ENCODE measurements at places on chromosomes 3 and 15. TPM values are rescaled to one million over a fixed set of nuclear protein-coding genes. Genes with fewer than 3 reads are reported as not detected.
A peak's percentile ranks its signal among the peaks of the same experiment; 100 is the strongest.

SYNPR gene
- total RNA-seq, result not detected

DNA sequence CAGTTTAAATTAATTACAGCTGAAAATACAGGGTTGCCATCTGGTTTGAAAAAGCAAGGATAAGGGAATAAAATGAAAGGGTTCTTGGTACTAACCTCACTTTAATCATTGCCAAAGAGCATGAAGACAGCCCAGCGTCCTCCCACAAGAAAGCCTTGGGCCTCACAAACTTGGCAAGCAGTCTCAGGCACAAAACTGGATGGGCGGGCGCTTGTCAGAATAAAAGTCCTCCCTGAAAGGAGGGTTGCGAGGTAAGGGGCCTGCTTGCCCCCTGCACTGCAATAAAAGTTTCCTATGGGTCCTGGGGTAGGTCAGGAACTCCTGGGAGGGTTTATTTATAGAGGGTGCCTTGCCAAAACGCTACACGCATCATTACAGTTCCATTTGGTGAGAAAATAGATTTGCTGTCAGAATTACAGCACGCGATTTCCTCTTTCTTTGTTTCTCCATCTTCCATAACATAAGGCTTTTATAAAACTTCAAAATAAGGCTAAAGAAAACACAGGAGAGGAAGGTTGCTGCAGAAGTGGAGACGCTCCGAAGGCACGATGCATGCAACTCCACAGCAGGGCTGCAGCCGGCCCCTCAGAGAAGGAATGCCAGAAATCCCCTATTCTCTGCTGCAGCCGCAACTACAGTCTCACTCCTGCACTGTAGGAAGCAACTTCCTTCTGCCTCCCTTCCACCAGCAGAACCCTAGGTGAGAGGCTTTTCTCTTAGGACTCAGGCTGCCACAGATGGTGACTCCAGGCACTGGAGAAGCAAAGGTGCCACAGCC, 61.3 kb downstream of the VGLL4 start:
- peak; percentile 71 for DNase-seq

CTSH gene
- 415 TPM for total RNA-seq

- DNase-seq, result no peak
Observed at GRCh38 chr3:73470860-73471259, 153.9 kb downstream of the PDZRN3 start.

B3GALNT1 gene
- 14.0 TPM for total RNA-seq

DNA sequence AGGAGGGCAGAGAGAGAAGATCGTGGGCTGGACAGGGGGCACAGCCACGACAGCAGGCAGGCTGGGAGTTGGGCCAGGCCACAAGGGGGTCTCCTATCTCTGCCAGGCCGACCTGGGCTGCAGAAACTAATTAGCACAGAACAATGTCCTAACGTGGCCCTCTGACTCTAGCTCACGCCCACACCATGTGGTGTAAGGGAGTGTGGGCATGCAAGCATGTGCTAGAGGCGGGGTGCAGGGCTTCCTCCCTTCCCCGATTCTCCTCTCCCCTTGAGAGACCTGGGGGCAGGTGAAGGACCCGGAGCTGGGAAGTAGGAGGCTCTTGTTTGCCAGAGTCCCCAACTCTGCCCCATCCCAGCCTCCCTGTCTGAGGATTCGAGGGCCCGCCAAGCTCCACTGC, 65.5 kb downstream of the LINGO1 start:
- no peak for DNase-seq

DUOXA1 gene
- 38.8 TPM for total RNA-seq

SPINK8 gene
- not detected for total RNA-seq

ARNT2 gene
- total RNA-seq, result 43.7 TPM

GRCh38 chr15:42890161-42890913, 30.2 kb downstream of the TTBK2 start:
- no peak for DNase-seq

DNA sequence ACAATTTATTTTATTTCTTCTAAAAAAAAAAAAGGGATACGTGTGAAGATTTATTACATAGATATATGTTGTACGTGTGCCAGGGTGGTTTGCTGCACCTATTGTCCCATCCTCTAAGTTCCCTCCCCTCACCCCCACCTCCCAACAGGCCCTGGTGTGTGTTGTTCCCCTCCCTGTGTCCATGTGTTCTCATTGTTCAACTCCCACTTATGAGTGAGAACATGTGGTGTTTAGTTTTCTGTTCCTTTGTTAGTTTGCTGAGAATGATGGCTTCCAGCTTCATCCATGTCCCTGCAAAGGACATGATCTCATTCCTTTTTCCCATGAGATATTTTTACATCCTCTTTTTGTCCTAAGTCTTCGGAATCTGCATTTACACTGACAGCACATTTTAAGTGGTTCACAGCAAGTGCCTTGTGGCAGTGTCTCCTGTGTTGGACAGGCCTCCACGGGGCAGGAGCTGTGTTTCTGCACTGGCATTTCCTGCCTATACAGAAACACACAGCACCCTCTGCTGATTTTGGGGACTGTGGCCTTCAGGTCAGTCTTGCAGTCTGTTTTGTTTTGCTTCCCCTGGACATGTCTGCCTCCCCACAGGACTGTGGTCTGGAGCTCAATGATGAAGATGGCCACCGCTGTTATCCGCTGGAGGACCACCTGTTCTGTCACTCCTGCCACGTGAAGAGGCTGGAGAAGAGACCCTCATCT, 12.7 kb upstream of the SACM1L start:
- DNase-seq, result no peak

- no peak for DNase-seq
Observed at GRCh38 chr15:36965570-36966342, 134.6 kb downstream of the MEIS2 start.

- DNase-seq, result no peak
Observed at GRCh38 chr15:38406436-38406835, 47.5 kb upstream of the FAM98B start.

GRCh38 chr3:119562307-119562961, 3.0 kb upstream of the CD80 start:
- no peak for DNase-seq

DNA sequence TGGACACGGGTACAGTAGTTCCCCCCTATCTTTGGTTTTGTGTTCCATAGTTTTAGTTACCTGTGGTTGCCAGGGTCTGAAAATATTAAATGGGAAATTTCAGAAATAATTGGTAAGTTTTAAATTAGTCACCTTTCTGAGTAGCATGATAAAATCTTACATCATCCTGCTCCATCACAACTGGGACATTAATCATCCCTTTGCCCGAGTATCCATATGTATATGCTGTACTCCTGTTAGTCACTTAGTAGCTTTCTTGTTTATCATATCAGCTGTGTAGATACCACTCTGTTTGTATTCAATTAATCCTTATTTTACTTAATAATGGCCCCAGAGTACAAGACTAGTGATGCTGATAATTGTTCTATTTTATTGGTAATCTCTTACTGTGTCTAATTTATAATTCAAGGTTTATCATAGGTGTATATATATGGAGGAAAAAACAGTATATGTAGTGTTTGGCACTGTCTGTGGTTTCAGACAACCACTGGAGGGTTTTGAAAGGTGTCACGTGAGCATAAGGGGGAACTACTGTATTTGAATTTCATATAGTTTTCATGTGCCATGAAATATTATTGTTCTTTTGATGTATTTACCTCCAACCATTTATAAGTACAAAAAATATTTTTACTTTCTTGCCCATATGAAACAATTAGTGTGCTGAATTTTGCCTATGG, 41.4 kb downstream of the CTDSPL2 start:
- DNase-seq, result no peak

DNA sequence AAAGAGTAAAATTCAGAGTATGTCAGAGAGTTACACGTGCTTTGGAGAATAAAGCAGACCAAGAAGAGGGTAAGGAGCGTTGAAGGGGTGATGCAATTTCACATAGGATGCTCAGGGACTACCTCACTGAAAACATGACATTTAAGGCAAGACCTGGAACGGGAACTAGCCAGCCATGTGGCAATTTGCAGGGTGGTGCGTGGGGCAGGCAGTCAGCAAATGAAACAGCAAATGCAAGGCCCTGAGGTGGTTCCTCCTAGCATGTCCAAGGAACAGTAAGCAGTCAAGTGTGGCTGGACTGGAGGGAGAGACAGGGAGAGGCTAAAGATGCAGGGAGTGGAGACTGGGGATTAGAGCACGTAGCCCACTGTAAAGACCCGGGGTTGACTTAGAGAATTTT, 146.1 kb upstream of the LPP start:
- DNase-seq, result no peak

GRCh38 chr3:71724584-71725270, 475 bp downstream of the EIF4E3 start:
- peak; percentile 7 for DNase-seq

CAPN3 gene
- 5.3 TPM for total RNA-seq

- no peak for DNase-seq
Observed at GRCh38 chr3:126672340-126672739, 17.4 kb upstream of the TXNRD3 start.

- DNase-seq, result no peak
Observed at GRCh38 chr15:64836023-64836536, 5.6 kb upstream of the PLEKHO2 start.

- DNase-seq, result no peak
Observed at GRCh38 chr3:46482632-46483350, 15.0 kb upstream of the RTP3 start.

TM6SF1 gene
- total RNA-seq, result 4.7 TPM

- DNase-seq, result no peak
Observed at GRCh38 chr3:101464235-101464634, 48.8 kb downstream of the SENP7 start.

TMEM266 gene
- 6.0 TPM for total RNA-seq

PLSCR5 gene
- not detected for total RNA-seq

GRCh38 chr3:12477256-12477655, 7.0 kb upstream of the TSEN2 start:
- DNase-seq, result no peak

DNA sequence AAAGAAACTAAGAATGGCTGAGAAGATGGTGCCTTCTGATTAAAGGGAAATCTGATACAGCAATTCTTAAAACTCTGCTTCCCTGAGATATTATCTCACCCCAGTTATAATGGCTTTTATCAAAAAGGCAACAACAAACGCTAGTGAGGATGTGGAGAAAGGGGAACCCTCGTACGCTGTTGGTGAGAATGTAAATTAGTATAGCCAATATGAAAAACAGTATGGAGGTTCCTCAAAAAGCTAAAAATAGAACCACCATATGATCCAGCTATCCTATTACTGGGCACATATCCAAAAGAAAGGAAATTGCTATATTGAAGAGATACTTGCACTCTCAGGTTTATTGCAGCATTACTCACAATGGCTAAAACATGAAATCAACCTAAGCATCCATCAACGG, 65.1 kb downstream of the GOLIM4 start:
- no peak for DNase-seq

DNA sequence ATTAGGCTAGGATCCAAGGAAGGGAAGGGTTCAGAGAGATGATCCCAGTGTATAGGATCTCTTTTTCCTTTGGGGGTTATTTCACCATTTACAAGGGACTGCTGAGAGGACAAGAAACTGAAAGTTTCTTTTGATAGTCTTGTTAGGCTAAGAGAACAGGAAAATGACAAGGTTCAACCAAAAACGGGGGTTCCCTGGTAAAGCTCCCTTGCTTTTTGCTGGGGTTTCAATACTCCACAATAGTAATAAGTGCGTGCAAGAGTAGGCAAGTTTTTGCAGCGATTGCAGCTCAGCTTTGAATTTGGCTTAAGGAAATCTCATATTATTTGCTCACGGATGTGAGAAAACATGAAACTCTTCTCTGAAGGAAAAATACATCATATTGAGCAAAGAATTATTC, 18.8 kb upstream of the SUSD5 start:
- no peak for DNase-seq

DNA sequence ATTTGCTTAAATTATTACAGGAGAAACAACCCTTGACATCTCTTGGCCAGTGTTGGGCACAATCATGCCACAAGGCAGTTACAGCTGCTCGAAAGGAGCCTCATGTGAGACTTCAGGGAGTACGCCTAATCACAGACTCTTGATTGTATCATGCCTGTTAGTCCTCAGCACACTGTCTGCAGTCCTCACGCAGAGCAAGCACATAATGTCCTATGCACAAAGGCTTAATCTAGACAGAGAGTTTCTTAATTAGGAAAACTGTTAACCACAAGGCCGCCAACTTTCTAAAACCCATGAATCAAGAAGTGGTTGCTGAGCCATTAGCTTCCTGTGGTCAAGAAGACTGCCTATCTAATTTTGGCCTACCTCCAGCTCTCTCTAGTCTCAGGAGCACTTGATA, 172.0 kb downstream of the UNC13C start:
- no peak for DNase-seq

DNA sequence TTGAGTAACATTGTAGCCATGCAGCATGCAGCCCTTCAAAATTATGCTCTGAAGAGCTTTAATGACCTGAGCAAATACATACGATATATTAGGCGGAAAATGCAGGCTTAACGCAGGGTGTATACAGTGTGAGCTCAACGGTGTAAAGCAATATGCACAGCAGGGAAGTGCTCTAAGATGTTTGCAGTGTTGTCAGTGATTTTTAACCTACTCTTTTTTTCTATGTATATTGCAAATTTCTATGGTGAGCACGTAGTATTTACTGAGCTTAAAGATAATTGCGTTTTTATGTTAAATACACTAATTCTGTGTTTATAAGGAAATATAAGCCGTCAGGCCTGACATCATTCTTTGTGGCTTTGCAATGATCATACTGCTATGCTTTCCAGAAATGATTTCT, 42.1 kb downstream of the DGKG start:
- DNase-seq, result no peak

DNA sequence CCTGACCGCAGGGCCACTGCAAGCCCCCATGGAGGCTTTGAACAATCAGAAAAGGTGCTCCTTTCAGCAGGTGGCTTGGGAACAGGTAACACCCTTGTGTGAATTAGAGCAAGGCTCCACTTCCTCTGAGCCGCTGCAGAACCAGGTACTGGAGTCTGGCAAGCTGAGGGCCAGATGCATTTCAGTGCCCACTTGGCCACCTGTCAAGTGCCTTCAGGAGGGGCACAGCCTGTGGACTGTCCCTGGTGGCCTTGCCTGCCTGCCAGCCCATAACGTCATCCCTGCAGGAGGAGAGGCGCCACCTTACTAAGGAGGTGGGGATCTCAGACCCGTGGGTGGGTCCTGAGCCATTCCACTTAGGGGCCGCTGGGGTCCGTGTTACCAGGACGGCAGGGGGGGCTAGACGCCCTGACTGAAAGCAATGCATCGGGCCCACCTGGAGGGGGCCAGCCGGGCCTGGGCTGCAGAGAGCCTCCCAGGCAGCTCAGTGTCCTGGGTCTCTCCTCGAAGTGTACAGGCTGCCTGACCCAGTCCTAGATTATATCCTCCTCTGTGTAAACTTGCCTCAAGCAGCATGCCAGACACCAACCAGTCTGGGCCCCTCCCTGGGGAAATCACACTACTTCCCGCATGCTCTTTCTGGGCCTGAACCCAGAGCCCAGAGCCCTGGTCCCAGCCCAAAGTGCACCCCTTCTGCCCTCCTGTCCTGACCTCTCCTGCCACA, 16.1 kb downstream of the SPTBN5 start:
- DNase-seq, result no peak

GRCh38 chr15:92634671-92635201, 20.8 kb downstream of the FAM174B start:
- DNase-seq, result no peak

All from prostate gland (tissue), 2 donors.